ENCODE measurements at places on chromosomes 2 and 18.

DNA sequence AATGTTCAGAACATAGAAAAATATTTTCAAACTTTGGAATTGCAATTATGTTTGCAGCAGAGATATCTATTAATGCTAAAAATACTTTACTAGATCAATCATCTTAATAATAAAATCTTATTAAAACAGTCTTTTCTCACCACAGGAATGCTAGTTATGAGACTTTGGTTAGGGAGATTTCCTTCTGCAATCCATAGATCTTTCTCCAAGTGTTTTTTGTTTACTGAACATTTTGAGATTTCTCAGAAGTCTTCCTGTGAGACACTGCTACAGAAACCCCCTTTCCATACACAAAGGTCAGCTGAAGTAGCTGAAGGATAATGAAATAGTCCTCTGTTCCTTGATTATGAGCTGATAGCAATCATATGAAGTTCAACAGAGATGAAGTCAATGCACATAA is 59.4 kb upstream of the RAPH1 start:
- DNase-seq = no peak

DNA sequence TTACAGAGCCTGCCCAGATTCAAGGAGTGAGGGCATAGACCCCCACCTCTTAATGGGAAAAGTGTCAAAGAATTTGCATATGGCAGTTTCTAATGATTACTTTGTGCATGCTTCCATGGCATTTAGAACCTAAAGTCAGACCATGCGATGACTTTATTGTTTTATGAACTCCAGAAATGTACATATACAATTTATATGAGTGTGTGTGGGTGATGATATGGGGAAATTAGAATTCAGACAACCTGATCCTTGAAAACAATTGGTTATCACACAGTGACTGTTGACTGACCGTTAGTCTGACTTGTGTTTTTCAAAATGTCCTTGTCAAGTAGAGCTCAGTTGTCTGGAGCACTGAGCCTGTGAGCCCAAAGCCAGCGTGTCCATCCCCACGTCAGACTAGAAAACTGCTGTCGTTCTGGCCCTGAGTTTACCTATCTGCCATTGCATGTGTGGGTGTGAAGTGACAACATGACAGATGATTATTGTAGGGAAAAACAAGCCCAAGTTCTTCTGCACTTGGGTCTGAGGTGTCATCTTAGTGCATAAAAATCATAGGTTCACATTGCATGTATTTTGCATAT is 128.4 kb downstream of the MYO3B start:
- DNase-seq = no peak

GRCh38 chr2:129764376-129765325 is 214.8 kb upstream of the RAB6C start:
- DNase-seq = no peak

DNA sequence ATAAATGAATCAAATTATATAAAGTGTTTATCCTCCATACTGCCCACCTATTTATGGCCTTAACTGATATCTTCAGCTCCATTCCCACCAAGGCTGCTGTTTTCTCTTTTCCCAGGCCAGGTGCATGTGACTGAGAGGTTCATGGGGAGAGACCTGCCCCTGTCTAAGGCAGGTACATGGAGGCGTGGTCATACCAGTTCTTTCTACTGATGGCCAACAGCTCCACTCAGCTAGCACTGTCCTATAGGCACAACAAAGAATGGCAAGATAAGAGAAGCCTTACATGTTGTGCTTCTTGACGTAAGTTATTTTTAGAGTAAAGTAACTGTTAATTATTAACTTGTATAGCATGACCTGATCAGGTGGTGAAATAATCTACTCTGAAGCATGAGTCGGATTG is 16.8 kb downstream of the AKAIN1 start:
- DNase-seq = no peak

DNA sequence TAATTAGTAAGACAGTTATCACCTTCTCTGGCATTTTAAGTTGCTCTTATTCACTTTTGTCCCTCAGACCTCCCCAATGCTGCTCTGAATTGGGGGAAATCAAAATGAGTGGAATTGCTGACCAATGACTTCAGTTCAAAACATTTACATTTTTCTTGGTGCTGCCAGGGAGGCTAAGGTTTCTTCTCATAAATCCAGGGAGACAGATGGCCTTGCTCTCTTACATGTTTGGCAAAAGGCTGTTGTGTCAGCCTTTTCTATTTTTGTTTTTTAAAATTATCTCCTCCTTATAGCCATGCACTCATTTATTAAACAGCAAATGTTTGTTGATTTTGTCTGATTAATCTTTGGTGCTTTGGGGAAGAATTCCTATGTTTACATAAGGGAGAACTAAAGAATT is 82.0 kb downstream of the GALNT13 start:
- DNase-seq = no peak

- no peak for DNase-seq
Measured at GRCh38 chr2:2075875-2076529, 255.1 kb downstream of the MYT1L start.

DNA sequence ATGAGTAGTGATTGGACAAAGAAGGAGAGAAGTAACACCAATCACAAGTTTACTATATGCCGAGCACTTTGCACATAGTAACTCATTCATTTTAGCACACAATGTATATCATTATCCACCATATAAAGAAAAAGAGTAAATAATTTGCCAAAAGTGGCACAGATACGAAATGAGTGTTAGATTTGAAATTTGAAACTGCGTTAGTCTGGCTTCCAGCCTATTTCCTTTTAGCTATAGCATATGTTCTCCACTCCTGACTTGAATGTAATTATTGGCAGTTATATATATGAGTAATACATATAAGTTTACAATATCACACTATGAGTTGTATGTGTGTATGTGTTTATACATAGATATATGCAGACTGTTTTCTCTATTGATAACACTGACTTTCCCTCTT is 98.6 kb downstream of the NOL4 start:
- DNase-seq = no peak

- no peak for DNase-seq
Measured at GRCh38 chr2:222941510-222942032, 80.7 kb downstream of the ACSL3 start.

- no peak for DNase-seq
Measured at GRCh38 chr2:146239392-146240135, 1605.3 kb upstream of the ACVR2A start.

DNA sequence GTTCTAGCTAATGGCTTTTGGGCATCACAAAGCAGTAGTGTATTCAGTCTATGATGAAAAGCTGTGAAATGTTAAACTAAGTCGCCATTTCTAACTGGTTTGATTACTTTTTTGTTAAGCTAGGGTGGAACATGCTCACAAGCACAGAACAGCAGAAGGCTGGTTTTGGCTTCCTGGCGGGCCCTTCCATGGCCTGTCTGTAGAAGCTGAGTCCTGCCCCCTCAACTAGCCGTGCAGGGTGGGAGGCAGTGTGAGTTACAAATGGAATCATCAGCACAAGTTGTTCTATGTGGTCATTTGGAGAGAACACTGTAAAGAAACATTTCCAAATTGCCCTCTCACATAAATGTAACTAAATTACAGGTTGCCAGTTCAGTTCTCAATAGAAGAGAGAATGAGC is 290.8 kb downstream of the ALPK2 start:
- DNase-seq = no peak

All from head of caudate nucleus (tissue), 42 donors.